Activated T-helper 1 cell treated with anti-CD3 and anti-CD28 coated beads, Interleukin-2, amount 50 U/mL, for 16 hours (primary cell): ENCODE measurements at places on chromosomes 4 and X.

GRCh38 chr4:65437102-65437501 lies 233.2 kb downstream of the EPHA5 start:
- no peak for DNase-seq

- no peak for DNase-seq
Measured at GRCh38 chr4:112176596-112176995, 31.3 kb downstream of the FAM241A start.

DNA sequence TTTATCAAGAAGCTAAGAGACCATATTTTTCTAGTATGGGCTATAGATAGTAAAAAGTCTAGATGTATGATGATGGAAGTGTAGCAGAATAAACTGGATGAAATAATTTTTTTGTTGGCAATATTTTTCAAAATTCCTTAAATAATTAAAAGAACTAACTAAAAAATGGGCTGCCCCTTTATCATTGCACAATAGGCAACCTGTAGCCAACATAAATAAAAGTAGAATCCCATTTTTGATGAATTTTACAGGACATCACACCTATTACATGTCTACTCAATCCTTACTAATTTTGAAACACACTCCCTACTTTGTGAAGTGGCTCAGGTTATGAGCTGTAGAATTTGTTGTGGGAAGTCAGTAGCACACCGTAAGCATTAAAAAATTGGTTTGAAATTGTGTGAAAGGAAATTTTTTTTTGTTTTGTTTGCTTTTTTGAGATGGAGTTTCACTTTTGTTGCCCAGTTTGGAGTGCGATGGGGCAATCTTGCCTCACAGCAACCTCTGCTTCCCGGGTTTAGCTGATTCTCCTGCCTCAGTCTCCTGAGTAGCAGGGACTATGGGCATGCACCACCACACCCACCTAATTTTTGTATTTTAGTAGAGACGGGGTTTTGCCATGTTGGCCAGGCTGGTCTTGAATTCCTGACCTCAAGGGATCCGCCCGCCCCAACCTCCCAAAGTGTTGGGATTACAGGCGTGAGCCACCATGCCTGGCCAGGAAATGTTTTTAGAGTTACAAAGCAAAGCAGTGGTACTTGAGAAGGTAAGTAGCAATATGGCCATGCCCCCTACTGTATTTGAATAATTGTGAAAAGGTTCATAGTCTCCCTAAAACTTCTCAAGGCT lies 8.9 kb upstream of the RUFY3 start:
- DNase-seq, result no peak

DNA sequence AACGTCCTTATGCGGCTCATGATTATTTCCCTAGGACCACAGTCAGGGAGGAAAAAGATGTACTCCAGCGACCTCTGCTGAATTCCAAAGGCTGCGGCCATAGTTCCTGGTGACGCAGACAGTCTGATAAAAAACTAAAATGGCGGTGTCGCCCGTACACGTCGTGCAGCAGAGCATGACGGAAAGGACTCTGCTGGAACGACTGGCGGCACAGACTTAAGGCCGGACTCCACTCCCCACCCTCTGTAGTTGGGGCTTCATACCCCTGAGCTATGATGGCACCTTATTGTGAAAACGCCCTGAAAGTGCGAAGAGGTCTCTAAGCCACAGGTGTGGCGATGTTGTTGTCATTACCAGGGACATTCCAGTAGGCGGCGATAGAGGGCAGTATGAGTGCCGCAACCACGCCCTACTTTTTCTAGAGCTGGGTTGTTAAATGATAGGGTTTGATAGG lies 90.0 kb upstream of the EDA2R start:
- DNase-seq, result peak; percentile 15

DNA sequence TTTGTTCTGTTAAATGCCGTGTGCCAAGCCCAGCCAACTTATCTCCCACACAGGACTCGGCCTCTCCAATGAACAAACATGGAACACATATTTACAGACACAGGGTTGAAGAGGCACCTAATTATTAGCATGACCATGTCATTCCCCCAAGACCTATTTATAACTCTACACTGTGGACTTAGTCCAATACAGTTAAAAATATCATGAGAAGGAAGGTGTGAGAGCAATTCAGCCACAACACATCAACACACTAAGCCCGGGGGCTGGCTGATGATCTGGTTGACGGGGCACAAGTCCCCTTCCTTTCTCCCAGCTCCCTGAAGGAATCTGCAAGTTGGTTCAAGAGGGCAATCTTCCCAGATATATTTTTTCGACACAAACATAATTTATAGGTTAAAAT lies 28.1 kb downstream of the MANBA start:
- no peak for DNase-seq

DNA sequence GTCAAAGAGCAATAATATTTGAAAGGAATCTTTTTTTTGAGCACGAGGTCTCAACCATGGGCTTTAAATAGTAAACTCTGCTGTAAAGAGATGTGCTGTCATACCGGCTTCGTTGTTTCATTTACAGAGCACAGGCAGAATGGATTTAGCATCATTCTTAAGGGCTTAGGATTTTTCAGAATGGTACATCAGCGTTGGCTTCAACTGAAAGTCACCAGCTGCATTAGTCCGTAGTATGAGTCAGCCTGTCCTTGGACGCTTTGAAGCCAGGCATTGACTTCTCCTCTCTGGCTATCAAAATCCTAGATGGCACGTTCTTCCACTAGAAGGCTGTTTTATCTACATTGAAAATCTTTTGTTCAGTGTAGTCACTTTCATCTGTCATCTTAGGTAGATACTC lies 23.6 kb downstream of the COX18 start:
- no peak for DNase-seq

GRCh38 chrX:7220121-7220520 lies 72.2 kb upstream of the PUDP start:
- no peak for DNase-seq

DNA sequence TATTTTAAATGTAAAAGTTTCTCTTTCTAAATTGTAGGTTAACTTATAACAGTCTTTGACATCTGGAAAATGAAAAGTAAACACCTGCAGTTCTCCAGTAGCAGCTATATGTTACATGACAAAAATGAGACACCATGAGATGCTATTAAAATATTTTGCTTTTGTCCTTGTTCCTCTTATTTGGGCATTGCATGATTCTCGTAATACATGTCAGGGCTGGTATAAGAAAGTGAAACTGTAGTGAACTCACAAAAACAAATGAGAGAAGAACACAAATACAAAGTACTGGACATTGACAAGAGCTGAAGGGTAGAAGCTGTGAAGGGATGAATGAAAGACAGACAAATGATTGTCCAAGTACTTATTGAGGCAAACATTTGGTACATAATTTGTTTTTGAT lies 9.0 kb downstream of the GK2 start:
- DNase-seq, result no peak

- no peak for DNase-seq
Measured at GRCh38 chr4:174592985-174593335, 70.7 kb upstream of the HPGD start.
